Retinal pigment epithelial cell (primary cell): ENCODE measurements at places on chromosomes 7 and 10.

- DNase-seq: no peak
These were observed 72.6 kb downstream of the COPG2 start for GRCh38 chr7:130595986-130596385.

DNA sequence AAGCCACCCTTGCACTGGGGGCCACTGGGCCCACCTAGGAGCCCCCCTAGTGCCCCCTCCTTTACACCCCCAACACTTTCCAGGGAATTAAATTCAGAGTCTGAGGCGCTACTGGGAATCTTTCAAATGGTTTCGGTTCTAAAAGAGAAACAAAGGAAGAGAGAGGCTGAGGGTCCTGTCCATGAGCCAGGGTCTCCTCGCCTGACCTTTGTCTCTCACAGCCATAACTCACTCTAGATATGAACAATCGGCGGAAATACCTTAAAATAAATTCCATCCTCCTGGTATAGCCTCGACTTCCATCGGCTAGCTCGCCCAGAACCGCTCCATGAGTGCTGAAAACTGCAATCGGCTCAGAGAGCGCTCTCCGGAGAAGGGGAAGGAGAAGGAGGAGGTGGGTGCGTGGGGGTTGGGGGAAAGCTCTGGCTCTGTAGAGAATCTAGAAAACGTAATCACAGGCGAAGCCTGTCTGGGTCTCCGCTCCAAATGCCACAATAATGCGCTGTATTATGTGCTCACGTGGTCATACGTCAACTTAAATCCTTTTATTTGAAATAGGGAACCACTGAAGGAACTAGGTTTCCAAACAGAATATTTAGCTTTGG is 12.6 kb downstream of the HOXA4 start:
- no peak for DNase-seq

GRCh38 chr7:66047426-66047825 is 28.2 kb upstream of the ASL start:
- peak; percentile 73 for DNase-seq

DNA sequence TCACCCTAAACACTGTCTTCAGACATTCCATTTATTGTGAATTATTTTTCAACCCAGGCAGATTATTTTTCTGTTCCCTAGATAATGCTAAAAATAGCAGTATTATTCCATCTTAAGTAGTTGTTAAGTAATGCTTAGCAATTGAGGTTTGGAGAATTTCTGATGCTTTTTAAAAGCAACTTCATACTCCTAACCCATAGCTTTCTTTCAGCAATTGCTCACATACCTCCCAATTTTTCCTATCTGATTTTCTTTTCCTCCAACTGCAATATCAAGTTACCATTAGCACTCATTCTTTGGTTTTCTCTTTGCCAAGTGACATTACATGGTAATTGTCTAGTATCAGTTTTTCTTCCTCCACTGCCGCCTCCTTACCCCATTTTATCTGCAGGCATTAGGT is 104.7 kb downstream of the GPR85 start:
- DNase-seq: no peak
